ENCODE measurements at places on chromosomes 5 and 9.

DNA sequence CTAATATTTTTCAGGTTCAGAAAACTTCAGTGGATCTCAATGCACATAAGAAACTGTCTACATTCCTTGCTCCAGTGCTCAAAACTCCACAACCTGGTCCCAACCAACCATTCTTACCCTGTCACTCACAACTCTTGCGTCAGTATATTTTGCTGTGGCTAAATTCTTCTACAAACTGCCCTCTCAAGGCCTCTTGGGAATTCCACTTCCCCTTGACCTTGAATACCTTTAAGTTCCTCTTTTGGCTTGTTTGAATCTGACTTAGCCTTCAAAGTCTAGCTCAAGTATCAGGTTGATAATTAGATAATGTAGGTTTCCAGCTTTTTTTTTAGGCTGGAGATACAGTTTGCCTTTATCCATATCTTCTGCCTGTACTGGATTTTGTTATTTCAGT lies 128.3 kb downstream of the SLF1 start:
- no peak for DNase-seq

GRCh38 chr9:97545486-97545885 lies 44.0 kb downstream of the TMOD1 start:
- DNase-seq = no peak

DNA sequence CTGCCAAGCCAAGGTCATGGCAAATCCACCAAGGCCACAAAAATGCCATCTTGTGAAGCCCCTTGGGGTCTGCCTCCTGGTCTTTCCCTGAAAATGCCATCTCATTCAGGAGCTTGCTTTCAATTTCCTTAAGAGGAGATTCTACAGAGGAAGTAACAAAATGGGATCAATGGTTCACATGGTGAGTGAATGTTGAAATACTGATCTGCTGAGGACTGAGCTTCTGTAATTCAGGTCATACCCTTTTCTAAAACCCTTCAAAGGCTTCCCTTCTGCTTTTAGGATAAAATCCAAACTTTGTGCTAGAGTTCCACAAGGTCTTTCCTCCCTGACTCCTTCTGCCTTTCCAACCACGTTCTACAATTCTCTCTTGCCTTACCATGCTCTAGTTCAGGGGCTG lies 24.7 kb upstream of the NR3C1 start:
- no peak for DNase-seq

DNA sequence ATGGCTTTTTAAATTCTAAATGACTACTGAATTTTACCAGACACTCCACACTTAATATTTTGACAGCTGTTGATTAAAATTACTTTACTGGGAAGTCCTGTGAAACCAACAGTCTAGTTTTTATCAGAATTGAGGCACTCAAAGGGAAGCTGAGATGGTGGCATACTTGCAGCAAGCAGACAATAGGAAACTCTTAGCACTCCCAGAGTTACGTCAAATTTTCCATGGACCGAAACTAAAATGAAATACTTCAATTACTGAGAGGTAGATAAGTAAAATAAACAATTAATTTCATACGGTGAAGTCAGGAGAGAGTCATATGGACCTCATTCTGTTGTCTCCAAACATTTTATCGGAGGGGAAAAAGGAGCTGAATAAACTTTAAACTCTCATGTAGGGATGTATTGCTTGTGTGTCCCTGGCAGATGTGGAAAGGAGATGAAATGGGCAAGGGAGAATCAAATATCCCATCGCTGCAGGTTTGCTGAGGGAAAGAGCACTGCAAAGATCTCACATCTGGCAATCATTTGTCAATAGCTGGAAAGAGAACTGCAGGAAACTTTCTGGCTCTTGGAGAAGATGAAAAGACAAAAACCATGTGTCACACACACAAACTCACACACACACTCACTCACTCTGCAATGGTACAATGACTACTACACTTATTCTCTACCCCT lies 189.4 kb downstream of the BNC2 start:
- DNase-seq = no peak

DNA sequence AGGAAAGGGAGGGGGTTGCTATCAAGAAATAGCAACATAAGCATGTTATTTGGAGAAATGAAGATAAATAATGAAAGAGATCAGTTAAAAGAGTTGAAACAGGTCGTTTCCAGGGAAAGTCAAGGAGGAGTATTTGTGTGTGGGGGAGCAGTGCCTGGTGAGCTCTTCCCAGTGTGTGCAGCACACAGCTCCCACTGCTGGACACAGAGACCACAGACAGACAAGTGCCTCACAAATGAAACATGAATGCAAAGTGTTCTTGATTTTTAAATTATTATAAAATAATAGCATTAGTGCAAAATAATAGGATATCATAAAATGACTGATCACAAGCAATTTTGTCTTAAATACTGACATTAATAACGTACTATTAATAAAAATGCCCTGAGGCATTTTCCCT lies 40.8 kb downstream of the LIFR start:
- no peak for DNase-seq

DNA sequence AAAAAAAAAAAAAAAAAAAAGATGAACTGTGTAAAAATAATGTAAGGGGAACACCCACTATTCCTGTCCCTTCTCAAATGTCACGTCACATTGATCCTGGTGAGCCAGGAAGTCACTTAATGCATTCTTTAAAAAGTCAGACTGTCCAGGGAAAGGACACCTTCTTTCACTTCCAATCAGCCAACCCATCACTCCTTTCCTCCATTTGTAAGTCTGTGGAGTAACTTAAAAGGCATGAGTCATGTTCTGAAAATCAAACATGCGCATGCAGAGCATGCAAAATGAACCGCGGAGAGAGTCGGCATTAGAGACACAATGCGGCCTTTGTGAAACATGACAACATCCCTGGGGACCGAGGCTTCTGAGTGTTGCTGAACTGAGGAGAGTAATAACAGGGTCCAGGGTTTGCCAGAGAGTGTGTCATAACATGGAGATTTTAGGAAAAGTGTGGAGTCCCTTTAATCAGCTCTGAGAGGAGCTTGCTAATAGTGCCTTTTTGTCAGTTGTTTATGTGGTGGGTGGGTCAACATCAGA lies 77.6 kb upstream of the SEMA6A start:
- DNase-seq = no peak

GRCh38 chr5:61245486-61245885 lies 83.2 kb upstream of the SMIM15 start:
- no peak for DNase-seq

GRCh38 chr5:93019896-93020295 lies 561.1 kb downstream of the NR2F1-AS1 start:
- DNase-seq = no peak

DNA sequence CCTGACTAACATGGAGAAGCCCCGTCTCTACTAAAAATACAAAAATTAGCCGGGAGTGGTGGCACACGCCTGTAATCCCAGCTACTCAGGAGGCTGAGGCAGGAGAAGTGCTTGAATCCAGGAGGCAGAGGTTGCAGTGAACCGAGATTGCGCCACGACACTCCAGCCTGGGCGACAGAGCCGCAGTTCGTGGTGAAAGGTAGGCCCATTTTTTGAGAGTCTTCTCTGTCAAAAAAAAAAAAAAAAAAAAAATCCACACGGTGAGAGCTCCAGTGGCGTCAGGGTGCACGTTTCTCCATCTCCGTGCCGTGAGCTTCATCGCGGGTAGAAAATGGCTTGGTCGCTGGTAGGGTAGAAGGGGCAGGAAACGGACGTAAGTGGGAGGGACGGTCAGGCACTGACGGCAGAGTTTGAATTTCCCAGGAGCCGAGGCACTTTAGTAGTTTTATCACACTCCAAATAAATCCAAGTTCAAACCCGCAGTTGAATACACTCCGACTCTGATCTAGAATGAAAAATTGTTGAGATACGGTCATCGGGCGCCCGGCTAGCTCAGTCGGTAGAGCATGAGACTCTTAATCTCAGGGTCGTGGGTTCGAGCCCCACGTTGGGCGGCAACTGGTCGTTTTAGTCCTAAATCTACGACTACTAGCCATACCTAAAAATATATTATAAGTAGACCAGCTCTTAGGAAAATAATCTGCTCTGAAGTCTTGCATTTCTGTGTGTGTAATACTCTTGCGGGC lies 2.4 kb upstream of the TRIM7 start:
- peak; percentile 93 for DNase-seq

DNA sequence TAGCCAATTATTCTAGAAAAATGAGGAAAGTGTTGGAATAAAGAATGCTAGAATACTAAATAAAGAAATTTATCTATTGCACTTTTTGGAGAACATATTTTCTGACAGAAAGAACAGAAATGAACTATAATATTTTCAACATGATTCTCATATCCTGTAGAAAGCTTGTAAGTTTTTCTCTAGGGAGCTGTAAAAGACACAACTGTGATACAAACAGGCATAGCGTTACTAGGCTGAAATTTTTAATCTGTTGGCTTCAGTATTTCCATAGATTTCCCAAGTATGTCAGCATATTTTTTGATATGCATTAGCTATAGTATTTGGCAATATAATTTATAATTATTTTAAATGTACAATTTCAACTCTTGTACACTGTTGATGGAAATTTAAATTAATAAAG lies 31.3 kb downstream of the ANXA1 start:
- no peak for DNase-seq

- DNase-seq = no peak
Observed at GRCh38 chr5:159061179-159061796, 38.4 kb downstream of the EBF1 start.

GRCh38 chr9:93266521-93267001 lies 82.6 kb downstream of the WNK2 start:
- DNase-seq = no peak

- no peak for DNase-seq
Observed at GRCh38 chr5:1492757-1493156, 31.0 kb downstream of the LPCAT1 start.

- DNase-seq = no peak
Observed at GRCh38 chr5:176381423-176381822, 7.0 kb downstream of the NOP16 start.

All from activated CD4-positive, alpha-beta T cell treated with anti-CD3 and anti-CD28 coated beads, Interleukin-2, amount 50 U/mL, for 16 hours (primary cell).